ENCODE measurements at places on chromosomes 2 and 18. TPM values are rescaled to one million over a fixed set of nuclear protein-coding genes. Genes with fewer than 3 reads are reported as not detected.
A peak's percentile ranks its signal among the peaks of the same experiment; 100 is the strongest.

ONECUT2 gene
- total RNA-seq: not detected

ZC3H6 gene
- total RNA-seq: 7.5 TPM

HOXD12 gene
- not detected for total RNA-seq

ADNP2 gene
- 18.5 TPM for total RNA-seq

IL37 gene
- not detected for total RNA-seq

HOXD8 gene
- total RNA-seq: not detected

UGT1A4 gene
- not detected for total RNA-seq

EHD3 gene
- total RNA-seq: 2.3 TPM

CNNM4 gene
- 7.2 TPM for total RNA-seq

LRRC30 gene
- not detected for total RNA-seq

CNGA3 gene
- not detected for total RNA-seq

PTMA gene
- 2,474 TPM for total RNA-seq

DNA sequence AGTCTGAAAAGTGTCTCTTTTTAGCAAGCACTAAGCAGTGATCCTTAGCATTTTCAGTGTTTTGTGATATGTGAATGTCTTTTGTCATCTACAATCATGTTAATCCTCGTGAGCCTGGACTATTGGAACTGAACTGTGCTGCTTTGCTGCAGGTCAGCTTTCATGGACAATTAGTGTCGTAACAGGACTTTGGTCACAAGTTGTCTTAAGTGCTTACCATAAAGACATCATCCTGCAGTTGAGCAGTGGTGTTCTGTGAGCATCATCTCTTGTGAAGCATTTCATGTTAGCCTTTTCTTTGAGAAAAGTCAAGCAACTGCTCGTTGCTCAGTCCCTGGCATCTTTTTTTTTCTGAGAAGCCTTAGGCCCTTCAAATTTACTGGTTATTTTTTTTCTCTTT is 135.9 kb downstream of the ZNF407 start:
- DNase-seq: no peak

DNA sequence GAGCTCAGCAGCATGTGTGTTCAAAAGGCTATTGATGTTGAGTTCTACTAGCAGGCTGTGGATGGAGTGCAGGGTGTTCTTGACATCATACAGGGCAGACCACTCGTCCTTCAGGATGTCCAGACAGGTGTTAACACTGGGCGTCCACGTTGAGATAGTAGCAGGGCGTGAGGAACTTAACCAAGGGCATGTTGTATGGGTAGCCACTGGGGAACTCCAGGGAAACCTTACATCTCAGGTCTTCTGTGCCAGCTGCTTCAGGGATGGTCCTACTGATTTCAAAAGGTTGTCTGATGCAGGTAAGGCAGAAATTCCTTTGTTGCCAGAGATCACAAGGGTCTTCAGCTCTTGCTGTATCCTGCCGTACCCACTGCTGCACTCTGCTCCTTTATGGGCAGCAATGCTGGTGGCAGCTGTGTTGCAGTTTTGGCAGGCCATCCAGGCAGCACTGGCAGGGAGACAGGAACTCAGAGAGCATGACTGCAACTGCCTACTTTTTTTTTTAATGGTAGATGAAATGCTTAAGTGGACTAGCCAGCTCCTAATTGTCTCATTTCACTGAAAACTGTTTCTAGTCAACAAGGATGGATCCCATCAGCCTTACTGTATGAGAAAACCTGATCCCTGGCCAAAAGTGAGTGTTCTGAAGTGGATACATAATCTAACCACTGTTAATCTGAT is 32.4 kb upstream of the RBBP8 start:
- DNase-seq: no peak

- DNase-seq: no peak
Observed at GRCh38 chr2:136023416-136023815, 38.0 kb upstream of the DARS1 start.

DNA sequence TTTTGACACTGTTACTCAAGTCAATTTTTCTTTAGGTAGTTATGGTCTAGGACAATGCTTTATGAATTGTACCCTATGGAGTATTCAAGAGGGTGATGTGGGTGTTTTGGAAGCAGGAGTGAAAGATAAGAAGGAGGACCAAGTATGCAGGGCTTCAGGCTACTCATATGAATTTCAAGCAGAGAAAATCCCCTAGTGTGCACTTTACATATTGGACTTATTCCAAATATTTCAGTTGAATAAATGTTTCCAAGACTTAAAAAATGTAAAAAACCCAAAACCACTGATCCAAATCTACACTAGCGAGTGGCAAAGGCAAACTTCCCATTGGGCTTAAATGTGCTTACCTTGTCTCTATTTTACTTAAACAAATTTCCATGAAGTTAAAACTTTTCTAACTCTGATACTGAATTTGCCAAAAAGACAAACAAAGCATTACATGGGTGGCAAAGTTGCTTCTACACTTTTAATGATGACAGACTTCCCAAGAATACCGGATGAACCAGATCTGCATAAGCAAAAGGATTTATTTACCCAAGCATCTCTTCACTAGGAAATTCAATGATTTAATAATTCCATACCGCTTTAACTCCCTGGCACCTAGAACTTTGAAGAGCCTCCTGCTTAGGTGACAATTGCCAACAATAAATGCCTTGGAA is 1233.5 kb upstream of the NXPH2 start:
- no peak for DNase-seq

DNA sequence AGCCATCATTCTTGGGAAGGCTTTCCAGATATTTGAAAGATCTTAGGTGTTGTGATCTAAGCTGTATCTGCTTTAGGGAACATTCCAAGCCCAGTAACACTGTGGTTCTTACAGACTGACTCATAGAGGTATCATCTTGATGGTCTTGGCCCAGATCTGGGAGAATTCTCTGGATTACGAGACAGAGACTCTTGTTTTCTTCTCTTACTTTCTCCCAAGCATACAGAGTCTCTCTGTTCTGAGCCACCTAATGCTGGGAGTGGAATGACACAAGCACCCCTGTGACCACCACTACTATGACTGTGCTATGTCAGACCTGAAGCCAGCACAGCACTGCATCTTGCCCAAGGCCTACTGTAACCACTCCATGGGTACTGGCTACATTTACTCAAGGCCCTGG is 81.0 kb upstream of the EPAS1 start:
- DNase-seq: no peak

GRCh38 chr2:67950919-67951318 is 111.9 kb downstream of the C1D start:
- no peak for DNase-seq

DNA sequence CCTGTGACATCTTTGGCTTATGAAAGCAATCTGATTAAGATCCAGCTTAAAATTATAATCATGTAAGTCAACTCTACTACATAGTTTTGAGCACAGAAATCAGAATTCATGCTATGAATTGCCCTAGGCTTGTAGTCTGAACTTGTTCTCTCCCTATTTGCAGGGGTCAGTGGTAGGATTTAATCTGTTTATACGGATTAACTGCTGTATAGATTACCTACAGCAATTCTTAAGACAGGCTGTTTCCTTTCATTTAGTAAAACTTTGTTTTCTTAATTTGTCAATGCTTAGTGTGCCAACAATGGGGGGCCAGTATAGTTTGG is 287.9 kb downstream of the PDE11A start:
- DNase-seq: no peak

- no peak for DNase-seq
Observed at GRCh38 chr2:99936065-99936464, 206.3 kb downstream of the AFF3 start.

- DNase-seq: no peak
Observed at GRCh38 chr2:155060896-155061295, 362.4 kb downstream of the KCNJ3 start.

GRCh38 chr2:209074711-209075110 is 349.1 kb upstream of the MAP2 start:
- DNase-seq: no peak

DNA sequence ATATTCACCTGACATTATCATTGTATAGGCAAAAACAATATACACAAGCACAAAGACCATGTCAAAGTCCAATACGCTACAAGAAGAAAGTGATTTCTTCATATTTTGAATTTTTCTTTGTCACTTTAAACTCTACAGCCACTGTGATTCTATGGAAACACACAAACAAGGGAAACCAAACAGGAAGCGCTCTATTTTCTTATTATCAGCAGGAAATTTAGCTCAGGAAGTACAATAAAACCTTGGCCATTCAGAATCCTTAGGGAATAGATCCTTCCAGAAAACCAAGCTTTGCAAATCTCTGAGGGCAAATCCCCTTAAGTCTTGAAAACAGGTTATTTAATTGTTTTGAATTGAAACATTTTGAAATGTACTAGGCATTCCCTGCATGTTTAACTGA is 336.2 kb downstream of the EPHA4 start:
- no peak for DNase-seq

DNA sequence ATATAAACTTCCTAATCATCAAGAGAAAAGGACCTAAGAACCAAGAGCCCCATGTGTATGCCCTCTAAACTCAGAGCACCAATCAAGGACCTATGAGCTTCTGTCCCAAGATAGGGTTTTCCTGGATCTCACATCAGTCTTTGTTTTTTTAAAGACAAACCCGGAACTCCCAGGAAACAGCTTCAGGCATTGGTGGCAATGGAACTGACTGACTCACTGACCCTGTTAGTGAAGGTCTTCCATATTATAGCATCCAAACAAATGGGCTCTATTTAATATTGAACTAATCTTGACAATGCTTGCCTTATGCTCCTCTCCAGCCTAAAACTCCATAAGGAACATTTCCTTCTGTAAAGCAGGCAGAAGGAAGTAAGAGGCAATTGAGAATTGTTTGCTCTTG is 63.5 kb upstream of the RPE start:
- no peak for DNase-seq

DNA sequence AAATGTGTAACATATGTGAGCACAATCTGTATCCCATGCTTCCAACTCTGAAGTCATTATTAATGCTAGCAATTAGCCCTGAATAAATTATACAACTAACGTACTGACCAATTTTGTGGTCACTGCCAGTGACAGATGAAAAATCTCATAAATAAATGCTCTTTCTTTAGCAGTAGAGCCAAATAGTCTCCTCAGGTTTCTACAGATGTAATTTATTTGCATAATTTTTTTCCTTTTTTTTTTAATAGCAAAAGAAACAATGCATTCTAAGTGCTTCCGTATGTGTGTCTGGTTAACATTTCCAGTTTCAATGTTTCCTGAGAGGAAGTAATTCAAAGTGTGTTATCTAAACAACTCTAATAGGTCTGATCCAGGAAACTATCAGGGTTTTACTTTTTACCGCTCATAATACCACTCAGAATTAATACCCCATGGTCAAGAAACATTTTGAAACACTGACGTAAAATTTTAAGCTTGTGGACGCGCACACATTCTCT is 108.4 kb downstream of the MEP1B start:
- no peak for DNase-seq

DNA sequence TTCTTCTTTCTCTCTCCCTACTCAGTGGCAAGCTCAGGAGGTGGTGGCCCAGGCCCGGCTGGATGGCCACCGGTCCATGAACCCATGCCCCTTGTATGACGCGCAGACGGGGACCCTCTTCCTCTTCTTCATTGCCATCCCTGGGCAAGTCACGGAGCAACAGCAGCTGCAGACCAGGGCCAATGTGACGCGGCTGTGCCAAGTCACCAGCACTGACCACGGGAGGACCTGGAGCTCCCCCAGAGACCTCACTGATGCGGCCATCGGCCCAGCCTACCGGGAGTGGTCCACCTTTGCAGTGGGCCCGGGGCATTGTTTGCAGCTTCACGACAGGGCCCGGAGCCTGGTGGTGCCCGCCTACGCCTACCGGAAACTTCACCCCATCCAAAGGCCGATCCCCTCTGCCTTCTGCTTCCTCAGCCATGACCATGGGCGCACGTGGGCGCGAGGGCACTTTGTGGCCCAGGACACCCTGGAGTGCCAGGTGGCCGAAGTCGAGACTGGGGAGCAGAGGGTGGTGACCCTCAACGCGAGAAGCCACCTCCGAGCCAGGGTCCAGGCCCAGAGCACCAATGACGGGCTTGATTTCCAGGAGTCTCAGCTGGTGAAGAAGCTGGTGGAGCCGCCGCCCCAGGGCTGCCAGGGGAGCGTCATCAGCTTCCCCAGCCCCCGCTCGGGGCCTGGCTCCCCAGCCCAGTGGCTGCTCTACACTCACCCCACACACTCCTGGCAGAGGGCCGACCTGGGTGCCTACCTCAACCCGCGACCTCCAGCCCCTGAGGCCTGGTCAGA is 1.8 kb downstream of the NEU2 start:
- DNase-seq: no peak

DNA sequence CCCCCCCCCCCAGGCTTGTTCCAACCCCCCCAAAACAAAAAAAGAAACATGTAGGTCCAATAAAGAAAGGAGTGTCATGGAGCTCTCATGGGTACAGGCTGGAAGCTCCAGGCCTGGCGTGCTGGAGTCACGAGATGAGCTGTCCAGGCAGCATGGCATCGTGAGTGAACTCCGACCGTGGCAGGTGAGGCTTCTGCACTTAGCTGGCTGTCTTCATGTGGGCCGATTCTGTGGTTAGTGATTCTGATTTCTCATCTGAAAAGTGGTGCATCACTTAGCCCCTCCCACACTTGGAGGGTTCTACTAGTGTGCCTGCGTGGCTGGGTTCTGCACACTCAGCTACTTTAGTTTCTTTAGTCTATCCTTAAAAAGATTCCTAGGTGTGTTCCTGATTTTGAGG is 126.4 kb upstream of the MGAT5 start:
- peak; percentile 17 for DNase-seq

DNA sequence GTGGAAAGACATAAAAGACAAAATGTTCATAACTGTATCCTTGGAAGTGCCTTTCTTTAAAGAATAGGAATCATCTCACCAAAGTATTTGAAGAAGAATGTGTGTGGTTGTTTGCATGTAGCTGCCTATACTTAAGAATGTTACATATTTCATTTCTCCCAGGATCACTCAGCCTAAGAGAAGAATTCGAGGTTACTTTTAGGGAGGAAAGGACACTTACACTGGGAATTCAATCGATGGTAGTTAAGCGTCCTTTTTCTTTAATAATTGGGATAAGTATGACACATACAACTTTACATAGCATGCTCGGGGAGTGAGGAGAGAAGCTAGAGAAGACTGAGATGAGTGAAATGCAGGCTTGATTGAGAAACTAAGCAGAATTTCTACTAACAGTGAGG is 22.0 kb upstream of the CYP1B1 start:
- DNase-seq: no peak

DNA sequence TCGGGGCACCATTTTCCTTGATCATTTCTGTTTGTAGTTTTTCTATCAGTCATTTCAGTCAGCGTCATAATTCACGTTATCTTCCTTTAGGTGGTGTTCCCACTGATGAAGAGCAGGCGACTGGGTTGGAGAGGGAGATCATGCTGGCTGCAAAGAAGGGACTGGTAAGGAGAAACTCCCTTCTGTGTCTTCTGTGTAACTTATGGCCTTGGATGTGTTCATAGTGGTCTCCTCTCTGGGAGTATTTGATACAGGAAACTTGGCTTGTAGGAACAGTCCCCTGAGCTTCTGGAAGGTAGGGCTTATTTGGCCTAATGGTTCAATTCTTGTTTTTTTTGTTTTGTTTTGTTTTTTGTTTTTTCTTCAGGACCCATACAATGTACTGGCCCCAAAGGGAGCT is 1.1 kb downstream of the COX5B start:
- no peak for DNase-seq

- no peak for DNase-seq
Observed at GRCh38 chr2:202541137-202541536, 93.6 kb upstream of the FAM117B start.

- DNase-seq: no peak
Observed at GRCh38 chr18:76824145-76824676, 1.9 kb downstream of the ZNF236 start.

Data from CD8-positive, alpha-beta memory T cell (primary cell).